ENCODE measurements at places on chromosomes 12 and 14.

GRCh38 chr14:54621686-54622085, 54.8 kb downstream of the SAMD4A start:
- DNase-seq: no peak

- DNase-seq: no peak
These were observed 524.8 kb downstream of the FUT8 start for GRCh38 chr14:65937079-65937959.

GRCh38 chr14:89908712-89909450, 45.6 kb downstream of the EFCAB11 start:
- DNase-seq: no peak

DNA sequence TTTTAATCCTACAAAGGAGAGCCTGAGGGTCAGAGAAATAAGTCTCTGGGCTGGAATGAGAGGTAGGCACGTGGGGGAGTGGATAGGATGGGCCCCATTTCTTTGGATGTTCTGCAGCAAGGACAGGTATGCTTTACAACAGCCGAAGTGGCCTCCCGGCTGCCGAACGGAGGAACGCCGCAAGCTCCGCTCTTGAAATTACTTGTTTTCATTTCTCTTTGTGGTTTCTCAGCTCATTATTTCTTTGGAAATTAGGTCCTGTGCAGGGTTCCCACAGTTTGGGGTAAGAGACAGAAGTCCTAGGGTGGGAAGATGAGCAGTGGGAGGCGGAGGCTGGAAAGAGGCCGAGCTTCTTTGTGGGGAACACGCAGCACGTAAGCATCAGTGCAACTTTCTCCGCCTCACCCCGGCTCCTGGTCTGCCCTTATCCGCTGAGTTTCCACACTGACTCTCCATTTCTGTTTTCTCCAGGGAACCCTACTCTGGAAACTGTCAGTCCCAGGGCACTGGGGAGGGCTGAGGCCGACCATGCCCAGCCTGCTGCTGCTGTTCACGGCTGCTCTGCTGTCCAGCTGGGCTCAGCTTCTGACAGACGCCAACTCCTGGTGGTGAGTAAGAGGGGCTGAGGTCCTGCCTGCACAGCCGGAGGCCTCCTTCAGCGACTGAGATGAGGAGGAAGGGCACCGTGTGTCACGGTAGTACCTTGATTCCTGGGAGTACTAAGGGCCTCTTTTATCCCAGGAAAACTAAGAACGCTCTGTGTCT, 2.0 kb downstream of the WNT5B start:
- no peak for DNase-seq

DNA sequence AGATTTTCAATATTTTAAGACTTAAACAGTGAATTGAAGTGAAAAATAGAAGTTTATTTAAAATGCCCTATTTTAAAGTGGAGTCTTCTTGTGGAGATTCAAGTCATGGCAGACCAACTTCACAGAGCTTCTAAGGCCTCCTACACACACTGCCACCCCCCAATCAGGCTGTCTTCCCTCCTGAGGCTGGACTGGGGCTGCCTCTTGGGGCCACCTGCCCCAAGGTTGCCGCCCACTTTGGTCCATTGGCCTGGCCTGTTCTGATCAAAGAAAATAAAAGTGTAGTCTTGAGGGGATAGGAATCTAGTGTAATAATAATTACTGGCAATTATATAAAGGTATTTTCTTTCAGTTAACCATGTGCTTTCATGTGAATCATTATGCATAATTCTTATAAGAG, 1.3 kb downstream of the GOLT1B start:
- no peak for DNase-seq

DNA sequence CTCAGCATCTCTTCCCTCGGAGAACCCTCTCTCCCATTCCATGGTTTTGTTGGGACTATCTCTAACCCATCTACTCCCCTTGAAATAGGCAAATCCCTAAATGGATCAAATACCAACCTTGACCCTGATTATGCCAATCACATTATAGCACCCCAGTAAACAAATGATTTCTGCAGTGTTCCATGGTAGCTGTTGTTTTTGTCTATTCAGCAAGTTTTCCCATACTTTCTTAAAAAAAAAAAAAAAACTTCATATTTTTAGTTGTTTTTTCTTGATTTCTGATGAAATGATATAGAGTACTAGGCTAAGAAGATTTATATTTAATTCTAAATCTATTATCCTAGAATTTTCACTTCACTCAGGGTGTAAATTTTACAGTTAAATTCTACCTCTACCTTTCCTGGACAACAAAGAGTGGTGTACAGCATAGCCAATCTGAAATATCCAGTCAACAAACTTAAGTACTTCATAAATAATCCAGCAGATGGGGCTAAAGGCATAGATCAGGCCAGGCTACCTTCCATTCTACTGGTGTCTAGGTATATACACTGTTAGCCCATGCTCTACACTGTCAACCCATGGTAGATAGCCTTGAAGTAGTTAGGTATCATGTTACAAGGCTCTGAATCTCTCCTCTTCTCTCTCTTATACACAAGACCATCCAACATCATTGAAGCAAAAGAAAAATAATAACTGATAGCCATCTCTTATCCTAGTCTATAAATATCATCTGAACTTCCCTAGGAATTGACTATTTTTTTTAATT, 82.2 kb downstream of the PLEKHG7 start:
- peak; percentile 74 for DNase-seq

DNA sequence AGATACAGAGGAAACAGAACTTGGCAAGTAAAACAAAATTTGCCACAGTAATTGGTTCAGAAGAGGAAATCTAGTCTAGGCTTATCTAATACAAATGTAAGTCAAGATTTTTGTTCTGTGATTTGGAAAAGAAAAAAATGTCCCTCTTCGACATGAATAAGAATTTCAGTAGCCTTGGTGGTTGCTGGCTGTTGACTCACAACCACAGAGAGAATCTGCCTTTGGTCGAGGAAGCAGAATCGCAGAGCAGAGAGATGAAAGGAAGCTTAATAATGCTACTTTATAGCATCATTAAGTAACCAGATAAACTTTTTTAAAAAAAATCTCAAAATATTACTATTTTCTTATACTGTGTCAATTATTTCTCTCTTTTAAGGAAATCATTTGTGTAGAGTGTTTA, 1096.6 kb downstream of the FLRT2 start:
- no peak for DNase-seq

All from RCC 7860 (cell line).